Astrocyte (in vitro differentiated cells and primary cell): ENCODE measurements at places on chromosomes 1 and 21. TPM values are rescaled to one million over a fixed set of nuclear protein-coding genes. Genes with fewer than 3 reads are reported as not detected.
A peak's percentile ranks its signal among the peaks of the same experiment; 100 is the strongest.

DNA sequence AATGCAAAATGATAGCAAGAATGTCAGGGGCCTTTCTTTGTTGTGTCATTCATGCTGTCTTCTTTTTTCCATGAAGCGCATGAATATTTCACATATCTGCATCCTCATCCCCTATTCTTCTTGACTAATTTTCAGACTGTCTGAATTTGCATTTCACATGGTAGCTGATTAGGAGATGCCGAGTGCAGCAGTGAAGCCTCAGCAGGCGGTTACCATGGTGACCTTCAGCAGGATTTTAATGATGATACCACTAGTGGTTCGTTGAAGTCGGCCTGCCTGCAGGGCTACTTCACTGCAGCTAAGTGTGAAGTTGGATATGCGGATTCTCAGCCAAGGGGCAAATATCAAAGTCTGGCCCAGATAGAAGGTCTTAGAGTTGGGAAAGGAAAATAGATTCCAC, 141.8 kb downstream of the NEK7 start:
- DNase-seq: no peak
- H3K4me3 ChIP-seq: no peak overlapping the region
- no peaks in the 10 kb centered on the region for H3K4me1 ChIP-seq
- no peak overlapping the region for H3K27ac ChIP-seq
- H3K27me3 ChIP-seq: no peaks in the 10 kb centered on the region
- H3K36me3 ChIP-seq: peaks cover 33% of the 10 kb centered on the region

DNA sequence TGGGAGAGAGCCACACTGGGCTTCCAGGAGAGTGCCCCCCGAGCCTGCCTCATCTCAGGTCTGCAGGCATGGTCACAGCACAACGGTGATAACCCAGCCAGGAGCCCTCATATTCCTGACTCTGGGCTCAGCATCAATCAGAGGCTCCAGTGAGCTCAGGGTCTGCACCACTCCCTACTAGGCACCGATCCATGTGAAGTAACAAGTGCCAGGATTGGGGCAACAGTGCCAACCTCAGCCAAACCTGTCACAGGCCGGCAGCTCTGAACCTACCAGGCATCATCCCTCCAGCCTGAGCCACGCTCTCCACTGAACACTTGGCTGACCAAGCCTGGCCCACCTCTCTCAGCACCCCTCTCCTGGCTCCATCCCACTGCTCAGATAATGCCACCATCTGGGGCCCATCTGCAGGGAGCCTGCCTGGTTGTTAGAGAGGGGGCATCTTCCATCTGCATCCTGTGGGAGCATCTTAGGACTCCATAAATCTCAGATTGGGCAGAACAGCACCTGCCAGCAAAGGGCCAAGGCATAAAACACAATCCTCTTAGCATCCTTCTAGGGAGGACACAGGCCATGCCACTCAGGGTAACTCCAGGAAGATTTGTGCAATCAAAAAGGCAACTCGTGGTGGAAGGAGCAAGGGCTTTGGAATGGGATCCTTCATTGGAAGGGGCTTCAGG, 213.7 kb upstream of the CSF3R start:
- no peaks in the 10 kb centered on the region for H3K36me3 ChIP-seq
- no peaks in the 10 kb centered on the region for H3K27me3 ChIP-seq
- no peaks in the 10 kb centered on the region for H3K4me1 ChIP-seq
- H3K4me3 ChIP-seq: no peak overlapping the region

The DCDC2B gene
- not detected in 2 replicates for total RNA-seq

The LENEP gene
- 0.99 TPM in 1 of 2 replicates, not detected in the other for total RNA-seq

DNA sequence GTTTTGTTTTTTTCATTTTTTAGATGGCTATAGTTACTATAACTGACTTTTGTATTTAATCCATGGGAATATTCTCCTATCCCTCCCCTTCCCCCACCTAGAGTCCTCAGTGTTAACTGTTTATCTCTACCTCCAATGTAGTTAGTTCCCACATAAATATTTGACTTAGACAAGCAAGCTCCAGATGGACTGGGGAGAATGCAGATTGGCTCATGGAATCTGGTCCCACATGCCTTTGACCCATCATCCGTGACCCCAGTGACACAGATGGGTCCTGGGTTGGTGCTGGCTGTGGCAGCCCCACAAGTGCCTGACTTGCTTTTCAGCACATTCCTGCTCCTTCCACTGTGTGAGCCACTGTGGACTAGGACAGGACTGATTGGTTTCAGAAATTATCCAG, 41.8 kb downstream of the ATP2B4 start:
- no peaks in the 10 kb centered on the region for H3K36me3 ChIP-seq
- H3K27ac ChIP-seq: no peak overlapping the region
- no peak overlapping the region for H3K4me3 ChIP-seq
- peaks cover 53% of the 10 kb centered on the region for H3K4me1 ChIP-seq
- DNase-seq: no peak

The MYOG gene
- not detected in 2 replicates for total RNA-seq

The LORICRIN gene
- not detected in 2 replicates for total RNA-seq

GRCh38 chr1:186302381-186302920, 72.6 kb downstream of the TPR start:
- H3K36me3 ChIP-seq: no peaks in the 10 kb centered on the region
- no peaks in the 10 kb centered on the region for H3K27me3 ChIP-seq
- no peak overlapping the region for H3K4me3 ChIP-seq
- H3K27ac ChIP-seq: no peak overlapping the region
- DNase-seq: no peak

- no peak overlapping the region for H3K27ac ChIP-seq
- DNase-seq: no peak
- H3K36me3 ChIP-seq: no peaks in the 10 kb centered on the region
- H3K4me1 ChIP-seq: no peaks in the 10 kb centered on the region
Measured at GRCh38 chr1:63674865-63675419, 81.7 kb downstream of the PGM1 start.

GRCh38 chr1:23037081-23037740, 17.9 kb downstream of the KDM1A start:
- peaks cover 7% of the 10 kb centered on the region for H3K4me1 ChIP-seq
- H3K27me3 ChIP-seq: no peaks in the 10 kb centered on the region
- H3K4me3 ChIP-seq: no peak overlapping the region
- DNase-seq: peak; percentile 71

- H3K36me3 ChIP-seq: no peaks in the 10 kb centered on the region
- H3K4me3 ChIP-seq: no peak overlapping the region
- H3K4me1 ChIP-seq: no peaks in the 10 kb centered on the region
- H3K27ac ChIP-seq: no peak overlapping the region
- no peak for DNase-seq
Measured at GRCh38 chr1:83756984-83757717, 241.8 kb downstream of the TTLL7 start.

The PERM1 gene
- total RNA-seq: 0.20 TPM in 1 of 2 replicates, not detected in the other

The DIRAS3 gene
- 0.52 and 1.3 TPM in 2 replicates for total RNA-seq

The CDK11B gene
- 21.1 and 23.4 TPM in 2 replicates for total RNA-seq

DNA sequence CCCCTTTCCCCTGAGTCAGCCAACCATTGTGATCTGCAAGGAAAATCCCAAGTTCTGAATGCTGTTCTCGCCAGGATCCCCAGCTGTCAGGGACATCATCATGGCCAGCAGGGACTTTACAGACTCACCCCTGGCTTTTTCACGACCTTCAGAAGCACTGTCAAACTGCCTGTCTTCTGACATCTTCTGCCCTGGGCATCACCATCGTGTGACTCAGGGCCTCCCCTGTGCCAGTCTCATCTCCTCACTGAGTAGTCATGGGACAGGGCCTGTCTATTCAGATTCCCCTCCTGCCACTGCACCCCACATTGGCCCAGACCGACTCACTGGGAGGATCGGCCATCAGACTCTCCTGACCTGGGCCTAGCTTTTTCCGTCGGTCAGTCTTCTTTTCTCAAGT, 72.5 kb upstream of the VAMP3 start:
- no peaks in the 10 kb centered on the region for H3K36me3 ChIP-seq
- no peak for DNase-seq
- H3K27me3 ChIP-seq: peaks cover 28% of the 10 kb centered on the region
- no peak overlapping the region for H3K27ac ChIP-seq
- H3K4me1 ChIP-seq: no peaks in the 10 kb centered on the region
- H3K4me3 ChIP-seq: no peak overlapping the region

DNA sequence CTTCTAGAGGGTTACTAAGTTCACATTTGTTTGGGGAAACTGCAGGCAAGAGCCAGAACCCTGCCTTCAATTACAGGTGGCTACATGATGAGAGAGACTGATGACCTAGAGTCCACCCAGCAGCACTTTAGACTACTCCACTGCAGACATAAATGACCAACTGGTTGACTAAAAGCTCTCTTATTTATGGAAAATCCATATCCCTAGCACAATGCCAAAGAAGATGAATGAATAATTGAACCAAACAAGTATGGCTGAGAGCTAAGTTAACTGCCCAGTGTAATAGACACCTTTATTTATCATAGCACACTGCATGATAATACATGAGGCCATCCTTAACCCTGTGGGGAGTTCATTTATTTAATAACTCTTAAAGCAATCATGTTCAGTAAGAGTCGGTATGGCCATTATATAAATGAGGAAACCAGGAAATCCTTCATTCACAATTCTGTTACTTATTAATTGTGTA, 60.4 kb downstream of the IL12RB2 start:
- no peaks in the 10 kb centered on the region for H3K36me3 ChIP-seq
- no peak for DNase-seq
- H3K27ac ChIP-seq: no peak overlapping the region
- no peaks in the 10 kb centered on the region for H3K27me3 ChIP-seq
- H3K4me1 ChIP-seq: no peaks in the 10 kb centered on the region

DNA sequence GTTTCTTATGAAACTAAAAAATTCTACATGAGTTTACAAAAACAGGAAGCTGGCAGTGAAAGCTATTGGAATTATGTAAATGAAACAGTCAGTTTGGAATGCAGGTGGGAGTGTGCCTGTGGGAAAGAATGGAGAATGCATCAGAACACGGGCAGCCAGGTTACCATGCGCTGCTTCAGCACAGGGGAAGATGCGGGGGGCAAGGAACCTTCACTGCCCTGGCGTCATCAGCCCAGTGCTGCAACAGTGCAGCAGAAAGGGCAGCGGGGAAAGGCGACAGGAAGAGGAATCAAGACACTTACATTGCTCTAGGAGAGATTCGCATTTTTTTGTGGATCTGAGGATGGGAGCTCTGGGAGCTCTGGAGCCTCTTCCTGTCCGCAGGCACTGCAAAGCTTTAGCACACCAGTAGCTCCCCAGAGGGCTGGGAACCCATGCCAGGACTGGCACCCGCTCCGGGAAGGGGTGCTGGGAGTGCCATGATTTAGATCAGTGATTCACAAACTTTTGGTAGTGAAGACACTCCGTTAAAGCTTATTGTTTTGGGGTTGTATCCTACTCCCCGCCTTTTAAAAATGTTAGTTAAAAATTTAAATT, 64.1 kb upstream of the WDR26 start:
- peak; percentile 89 for DNase-seq
- peak overlapping the region; percentile 41 for H3K4me3 ChIP-seq
- no peaks in the 10 kb centered on the region for H3K27me3 ChIP-seq
- no peaks in the 10 kb centered on the region for H3K36me3 ChIP-seq
- H3K4me1 ChIP-seq: peaks cover 45% of the 10 kb centered on the region
- peak overlapping the region; percentile 96 for H3K27ac ChIP-seq

- H3K4me3 ChIP-seq: no peak overlapping the region
- H3K4me1 ChIP-seq: no peaks in the 10 kb centered on the region
- H3K36me3 ChIP-seq: no peaks in the 10 kb centered on the region
- DNase-seq: no peak
- no peak overlapping the region for H3K27ac ChIP-seq
- no peaks in the 10 kb centered on the region for H3K27me3 ChIP-seq
Measured at GRCh38 chr1:4724695-4725250, 70.4 kb downstream of the AJAP1 start.

The COL24A1 gene
- total RNA-seq: 2.6 and 5.6 TPM in 2 replicates

DNA sequence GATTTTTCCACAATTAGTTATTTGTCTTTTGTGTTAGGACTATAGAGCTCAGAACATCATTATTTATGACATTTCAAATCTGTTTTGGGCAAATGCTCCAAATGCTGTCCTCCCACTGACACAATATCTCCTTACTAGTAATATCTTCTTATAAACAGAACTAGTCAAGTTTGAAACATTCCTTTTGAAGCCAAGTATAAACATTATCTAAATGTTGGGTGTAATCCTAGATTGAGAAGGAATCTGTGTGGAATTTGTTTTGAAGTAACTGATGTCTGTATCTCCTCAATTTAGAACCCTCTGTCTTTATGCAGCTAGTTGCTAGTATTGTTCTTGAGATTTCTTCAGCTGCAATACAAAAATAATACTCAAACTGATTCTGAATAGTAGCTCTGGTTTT, 28.5 kb upstream of the PAXBP1 start:
- no peak overlapping the region for H3K4me3 ChIP-seq
- DNase-seq: no peak
- H3K27ac ChIP-seq: no peak overlapping the region
- H3K36me3 ChIP-seq: no peaks in the 10 kb centered on the region
- H3K4me1 ChIP-seq: peaks cover 13% of the 10 kb centered on the region

The OR2T2 gene
- total RNA-seq: not detected in 2 replicates

The BEND5 gene
- 1.4 and 2.7 TPM in 2 replicates for total RNA-seq

DNA sequence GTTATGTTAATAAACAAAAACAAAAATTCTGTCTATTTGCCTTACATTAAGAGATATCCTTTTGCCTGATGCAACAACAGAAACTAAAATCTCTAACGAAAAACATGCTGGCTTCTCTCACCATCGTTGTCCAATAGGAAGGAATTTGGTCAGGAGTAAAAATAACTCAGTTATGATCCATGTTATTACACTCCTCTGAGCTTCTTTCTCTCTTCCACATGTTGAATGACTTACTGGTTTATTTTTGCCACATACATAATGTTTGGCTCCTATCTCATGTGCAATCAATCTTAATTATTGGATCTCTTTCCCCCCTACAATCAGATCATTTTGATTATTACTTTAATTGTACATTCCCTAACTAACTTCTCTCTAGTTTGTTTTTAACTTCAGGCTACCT, 688.4 kb downstream of the USP25 start:
- H3K36me3 ChIP-seq: no peaks in the 10 kb centered on the region
- peaks cover 13% of the 10 kb centered on the region for H3K4me1 ChIP-seq
- H3K27ac ChIP-seq: peak overlapping the region; percentile 80
- peak; percentile 62 for DNase-seq
- no peak overlapping the region for H3K4me3 ChIP-seq
- no peaks in the 10 kb centered on the region for H3K27me3 ChIP-seq

The H6PD gene
- 13.9 and 18.9 TPM in 2 replicates for total RNA-seq

The CFAP45 gene
- total RNA-seq: 3.2 and 4.3 TPM in 2 replicates

- peaks cover 23% of the 10 kb centered on the region for H3K4me1 ChIP-seq
- peak overlapping the region; percentile 48 for H3K27ac ChIP-seq
Measured at GRCh38 chr1:48472638-48473037, 634 bp upstream of the SPATA6 start.

GRCh38 chr1:183821889-183822611, 17.1 kb downstream of the RGL1 start:
- H3K27ac ChIP-seq: peak overlapping the region; percentile 37
- DNase-seq: peak; percentile 59
- no peaks in the 10 kb centered on the region for H3K36me3 ChIP-seq
- no peak overlapping the region for H3K4me3 ChIP-seq
